ENCODE measurements at places on chromosomes 1 and 21.
A peak's percentile ranks its signal among the peaks of the same experiment; 100 is the strongest.

GRCh38 chr1:10399444-10399941 is 629 bp downstream of the PGD start:
- DNase-seq = no peak

DNA sequence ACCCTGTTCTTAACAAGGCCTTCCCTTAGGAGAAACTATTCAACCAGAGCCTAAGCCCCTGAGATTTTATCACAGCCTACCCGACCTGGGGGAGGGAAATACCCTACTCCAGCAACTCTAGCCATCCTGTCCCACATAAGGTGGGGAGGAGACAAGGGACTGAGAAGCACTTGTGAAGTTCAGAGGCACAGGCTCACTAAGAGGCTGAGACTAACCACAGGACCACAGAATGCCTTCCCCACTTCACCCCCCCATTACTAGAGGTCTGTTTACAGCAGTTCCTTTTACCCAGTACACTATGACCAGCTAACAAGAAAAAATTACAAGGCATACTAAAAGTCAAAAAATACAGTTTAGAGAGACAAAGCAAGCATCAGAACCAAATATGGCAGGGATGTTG is 86.8 kb downstream of the TEX35 start:
- DNase-seq = no peak

GRCh38 chr1:242784084-242784483 is 259.6 kb upstream of the PLD5 start:
- DNase-seq = no peak

- DNase-seq = no peak
These were observed 13.4 kb upstream of the HMCN1 start for GRCh38 chr1:185720633-185721272.

DNA sequence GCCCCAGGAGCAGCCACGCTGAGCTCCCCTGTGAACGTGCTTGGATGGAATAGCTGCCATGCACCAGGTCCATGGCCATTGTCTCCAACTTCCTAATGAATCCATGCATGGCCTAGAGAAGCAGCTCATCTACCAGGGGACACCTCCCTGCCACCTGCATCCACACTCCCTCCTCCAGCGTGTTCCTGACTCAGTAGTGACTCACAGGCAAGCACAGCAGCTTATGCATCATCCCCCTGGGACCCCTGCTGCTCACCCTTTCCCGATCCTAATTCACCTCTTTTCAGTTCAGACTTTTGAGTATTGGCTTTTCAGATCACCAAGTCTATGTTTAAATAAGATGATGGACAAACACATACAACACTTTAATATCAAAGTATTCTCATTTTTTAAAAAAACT is 39.9 kb upstream of the TADA1 start:
- no peak for DNase-seq

DNA sequence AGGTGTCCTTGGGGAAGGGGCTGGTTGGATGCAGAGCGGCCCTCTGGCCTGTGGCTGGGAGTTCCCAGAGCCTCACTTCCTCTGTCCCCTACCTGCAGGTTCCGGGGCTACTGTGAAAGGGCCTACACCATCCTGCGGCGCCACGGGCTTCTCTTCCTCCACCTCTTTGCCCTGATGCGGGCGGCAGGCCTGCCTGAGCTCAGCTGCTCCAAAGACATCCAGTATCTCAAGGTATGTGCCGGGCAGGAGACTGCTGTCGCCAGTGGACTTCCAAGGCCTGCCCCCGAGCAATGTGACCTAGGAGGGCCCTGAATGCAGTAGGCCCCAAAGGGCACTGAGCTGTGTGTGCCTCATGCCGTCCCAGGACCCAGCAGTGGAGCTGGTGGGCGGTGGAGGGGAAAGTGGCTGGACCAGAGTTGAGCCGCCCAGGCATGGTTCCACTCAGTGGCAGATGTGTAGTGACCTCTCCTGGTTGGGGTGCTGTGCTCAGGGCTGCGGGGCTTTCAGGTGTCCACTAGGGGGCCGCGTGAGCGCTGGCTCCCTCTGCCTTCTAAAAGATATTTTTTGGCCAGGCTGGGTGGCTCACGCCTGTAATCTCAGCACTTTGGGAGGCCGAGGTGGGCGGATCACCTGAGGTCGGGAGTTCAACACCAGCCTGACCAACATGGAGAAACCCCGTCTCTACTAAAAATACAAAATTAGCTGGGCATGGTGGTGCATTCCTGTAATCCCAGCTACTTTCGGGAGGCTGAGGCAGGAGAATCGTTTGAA is 73.4 kb downstream of the PIK3CD start:
- peak; percentile 75 for DNase-seq

DNA sequence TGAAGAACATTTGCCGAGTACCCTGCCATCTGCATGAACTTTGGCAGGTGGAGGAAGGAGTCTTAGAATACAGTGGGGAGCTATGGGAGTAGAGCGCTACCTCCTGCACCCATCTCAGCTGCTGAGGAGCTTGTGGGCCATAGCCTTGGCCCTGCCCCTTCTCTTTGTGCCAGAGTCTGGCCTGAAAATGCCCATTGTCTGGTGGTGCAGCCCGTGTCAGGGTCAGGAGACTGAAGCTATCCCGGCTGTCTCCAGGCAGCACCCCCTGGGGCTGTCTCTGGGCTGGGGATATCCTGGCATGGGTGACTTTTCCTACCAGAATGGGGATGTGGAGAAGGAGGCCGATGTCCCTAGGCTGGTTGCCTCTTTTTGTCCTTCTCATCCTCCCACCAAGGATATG is 7.3 kb downstream of the IPO13 start:
- no peak for DNase-seq

DNA sequence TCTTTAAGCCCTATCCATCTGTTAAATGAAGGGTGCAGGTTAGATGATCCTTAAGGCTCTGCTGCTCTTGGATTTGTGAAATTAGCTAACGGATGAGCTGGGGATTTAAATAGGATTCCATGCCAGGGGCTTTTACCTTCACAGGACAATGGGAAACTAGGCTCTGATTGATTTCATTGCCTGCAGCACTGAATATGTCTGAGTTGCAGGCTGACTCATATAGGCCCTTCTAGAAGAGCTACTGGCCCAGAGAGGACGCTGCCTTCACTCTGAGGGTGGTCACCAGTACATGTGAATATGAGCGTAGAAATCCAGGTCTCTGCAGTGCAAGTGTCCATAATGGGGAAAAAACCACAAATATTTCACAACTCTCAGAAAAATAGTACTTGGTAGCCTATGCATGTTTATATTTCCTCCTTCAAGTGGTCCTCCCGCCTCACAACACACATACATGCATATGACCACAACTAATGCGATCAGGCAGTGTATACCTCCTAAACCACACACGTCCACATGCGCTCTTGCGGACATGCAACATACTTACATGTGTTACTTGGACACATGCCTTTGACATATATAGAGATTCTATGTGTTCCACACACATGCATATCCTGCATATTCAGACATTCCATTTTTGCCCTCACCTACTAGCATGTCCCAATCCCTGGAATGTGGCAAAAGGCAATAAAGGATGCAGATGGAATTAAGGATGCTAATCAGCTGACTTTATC is 233.8 kb upstream of the JUN start:
- DNase-seq = peak; percentile 9

GRCh38 chr21:42102076-42102475 is 31.0 kb downstream of the UMODL1 start:
- DNase-seq = no peak

DNA sequence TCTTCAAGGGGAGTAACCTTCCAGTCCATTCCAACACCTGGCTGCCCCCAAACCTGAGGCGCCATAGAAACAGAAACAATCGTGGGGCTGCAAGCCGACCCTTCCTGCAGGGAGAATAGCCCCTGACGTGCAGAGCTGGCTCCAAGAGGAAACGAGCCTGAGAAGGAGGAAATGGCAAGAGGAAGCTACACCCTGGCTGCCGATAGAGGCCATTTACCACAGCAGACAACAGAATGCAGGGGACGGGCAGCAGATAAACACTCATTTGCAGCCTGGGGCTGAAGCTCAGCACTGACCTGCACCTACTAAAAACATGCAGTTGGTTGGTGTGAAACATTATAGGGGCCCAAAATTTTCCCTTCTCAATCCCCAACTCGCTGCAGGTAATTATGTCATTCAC is 8.7 kb upstream of the TDRD10 start:
- no peak for DNase-seq

GRCh38 chr1:31234123-31234708 is 5.5 kb downstream of the NKAIN1 start:
- DNase-seq = no peak

GRCh38 chr1:7975212-7975865 is 13.8 kb downstream of the PARK7 start:
- DNase-seq = peak; percentile 48

DNA sequence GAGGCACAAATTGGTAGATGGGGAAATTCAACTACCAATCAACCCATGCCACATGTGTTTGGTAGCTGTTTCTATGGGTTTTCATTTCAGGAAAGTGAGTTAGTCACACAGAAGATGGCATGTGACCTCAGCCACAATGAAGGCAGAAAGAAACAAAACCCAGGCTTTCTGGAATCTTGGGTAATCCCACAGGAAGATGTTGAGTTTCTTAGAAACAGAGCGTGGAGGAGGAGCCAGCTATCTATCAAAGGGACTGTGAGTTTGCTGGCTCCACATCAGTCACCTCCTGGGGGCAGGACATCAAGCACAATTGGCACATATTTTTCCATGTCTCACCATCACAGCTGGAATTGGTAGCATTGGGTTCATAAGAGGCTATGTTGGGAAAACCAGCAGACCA is 188.9 kb upstream of the PLXNA2 start:
- no peak for DNase-seq

DNA sequence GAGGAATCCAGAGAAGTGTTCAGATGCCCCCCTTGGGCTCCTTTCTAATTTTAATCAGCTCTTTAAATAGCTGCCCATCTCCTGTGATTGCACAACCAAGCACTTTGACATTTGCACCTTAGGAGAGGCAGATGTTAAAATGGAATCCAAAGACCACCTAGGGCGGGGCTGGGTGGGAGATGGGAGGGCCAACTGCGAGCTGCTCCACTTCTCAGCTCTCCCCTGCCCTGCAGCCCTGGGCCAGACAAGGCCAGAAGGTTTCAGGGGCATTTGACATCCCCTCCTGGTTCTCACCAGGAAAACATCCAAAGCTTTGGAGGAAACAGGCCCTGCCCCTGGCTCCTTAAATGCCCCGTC is 106.9 kb downstream of the DHRS3 start:
- no peak for DNase-seq

DNA sequence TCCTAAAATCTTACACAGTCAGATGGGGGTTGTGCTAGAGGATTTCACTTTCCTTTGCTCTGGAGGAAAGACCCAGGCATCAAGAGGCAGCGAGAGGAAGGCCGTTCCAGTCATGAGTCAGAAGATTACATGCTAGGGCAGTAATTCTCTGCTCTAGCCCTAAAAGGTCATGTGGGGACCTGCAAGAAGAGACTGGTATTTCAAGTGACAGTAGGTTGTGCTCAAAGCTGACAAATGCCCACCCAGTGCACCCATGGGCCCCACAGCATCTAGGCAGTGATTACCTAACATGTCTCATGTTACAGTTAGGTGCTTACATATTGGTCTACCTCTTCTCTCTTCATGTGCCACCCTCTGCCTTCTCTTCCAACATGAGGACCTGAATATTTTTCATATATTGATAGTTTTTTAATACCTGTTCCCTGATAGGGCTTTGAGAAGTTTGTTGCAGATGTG is 99.7 kb upstream of the BEND5 start:
- DNase-seq = no peak

- DNase-seq = no peak
These were observed 54.5 kb upstream of the GADD45A start for GRCh38 chr1:67630438-67631045.

GRCh38 chr1:43315963-43316737 is 15.4 kb downstream of the TIE1 start:
- no peak for DNase-seq

- peak; percentile 47 for DNase-seq
These were observed 5.8 kb downstream of the KIF1B start for GRCh38 chr1:10216090-10216749.

GRCh38 chr1:69535490-69535889 is 32.2 kb upstream of the LRRC7 start:
- no peak for DNase-seq

GRCh38 chr1:12075195-12076114 is 12.4 kb downstream of the TNFRSF8 start:
- no peak for DNase-seq

DNA sequence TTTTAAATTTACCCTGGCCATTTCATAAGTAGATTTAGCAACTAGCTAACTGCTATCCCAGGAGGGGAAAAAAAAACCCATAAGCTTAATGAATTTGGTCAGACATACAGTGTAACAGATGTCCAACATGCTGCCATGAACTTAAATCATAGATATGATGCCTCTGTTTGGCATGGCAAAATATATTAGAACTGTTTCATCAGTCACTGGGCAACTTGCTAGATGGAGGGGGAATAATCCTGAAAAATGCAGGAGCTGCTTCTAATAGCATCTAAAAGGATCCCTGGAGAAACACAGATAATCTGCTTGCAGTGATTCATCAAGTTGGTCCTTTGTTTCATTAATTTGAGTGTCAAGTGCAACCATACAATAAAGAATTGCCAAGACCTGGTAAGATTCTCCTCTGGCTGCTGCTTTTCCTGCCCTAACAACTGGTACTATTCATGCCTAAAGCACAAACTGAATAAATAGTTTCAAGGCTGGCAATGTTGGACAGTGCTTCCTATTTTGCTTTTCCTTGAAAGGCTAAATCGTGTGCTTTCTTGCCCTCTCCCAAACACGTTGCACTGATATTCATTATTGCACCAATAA is 1.5 kb upstream of the ST6GALNAC5 start:
- DNase-seq = no peak

- no peak for DNase-seq
These were observed 98.0 kb downstream of the KCNJ15 start for GRCh38 chr21:38354746-38355145.

DNA sequence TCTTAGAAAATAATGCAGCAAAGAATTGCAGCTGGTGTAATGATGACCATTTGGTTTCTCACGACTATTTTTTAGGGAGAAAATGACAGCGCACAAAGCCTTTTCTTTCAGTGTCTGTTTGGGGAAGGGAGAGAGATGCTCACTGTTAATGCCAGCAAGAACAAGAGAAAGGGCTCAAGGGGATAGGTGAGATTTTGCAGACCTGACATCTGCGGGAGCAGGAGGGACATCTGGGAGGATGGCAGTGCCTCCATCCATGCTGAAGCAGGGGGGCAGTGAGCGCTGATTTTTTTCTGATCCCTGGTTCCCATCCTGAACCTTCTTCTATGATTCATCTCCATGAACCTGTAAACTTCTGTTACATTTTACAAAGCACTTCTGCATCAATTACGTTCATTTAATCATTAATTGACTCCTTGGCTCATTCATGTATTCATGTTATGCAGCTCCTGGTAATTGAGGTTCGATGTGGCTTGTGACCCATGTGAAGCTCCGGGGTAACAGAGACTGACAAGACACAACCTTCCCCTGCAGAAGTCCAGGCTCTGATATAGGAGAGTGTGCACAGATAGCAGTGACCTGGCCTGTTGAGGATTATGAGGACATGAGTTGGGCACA is 595.3 kb downstream of the PTPRU start:
- no peak for DNase-seq

GRCh38 chr1:100722221-100722620 is 2.7 kb downstream of the VCAM1 start:
- DNase-seq = no peak

- no peak for DNase-seq
These were observed 95.5 kb downstream of the ERG start for GRCh38 chr21:38402795-38403194.
